Coronary artery (tissue), 2 donors: ENCODE measurements at places on chromosomes 16 and 17.

- DNase-seq: no peak
These were observed 4.9 kb downstream of the CACNA1H start for GRCh38 chr16:1157639-1158455.

- DNase-seq: no peak
These were observed 2.2 kb upstream of the TLCD3B start for GRCh38 chr16:30033270-30033669.

DNA sequence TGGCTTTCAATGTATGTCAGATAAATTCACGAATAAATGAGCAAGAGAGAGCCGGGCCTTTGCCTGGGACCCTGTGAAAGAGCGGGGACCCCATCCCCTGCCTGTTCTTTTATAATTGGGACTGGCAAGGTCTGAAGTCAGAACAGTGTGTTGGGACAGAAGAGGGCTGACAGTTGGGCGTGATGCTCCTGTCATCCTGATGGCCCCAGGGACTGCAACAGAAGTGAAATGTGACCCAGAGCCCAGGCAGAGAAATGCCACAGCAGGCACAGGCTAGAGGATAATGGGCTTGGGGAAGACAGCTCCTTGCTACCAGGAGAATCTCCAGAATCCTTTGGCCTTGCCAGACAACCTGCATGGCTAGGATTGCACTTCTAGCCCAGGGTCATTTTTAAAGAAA, 37.9 kb downstream of the GSG1L start:
- DNase-seq: no peak

DNA sequence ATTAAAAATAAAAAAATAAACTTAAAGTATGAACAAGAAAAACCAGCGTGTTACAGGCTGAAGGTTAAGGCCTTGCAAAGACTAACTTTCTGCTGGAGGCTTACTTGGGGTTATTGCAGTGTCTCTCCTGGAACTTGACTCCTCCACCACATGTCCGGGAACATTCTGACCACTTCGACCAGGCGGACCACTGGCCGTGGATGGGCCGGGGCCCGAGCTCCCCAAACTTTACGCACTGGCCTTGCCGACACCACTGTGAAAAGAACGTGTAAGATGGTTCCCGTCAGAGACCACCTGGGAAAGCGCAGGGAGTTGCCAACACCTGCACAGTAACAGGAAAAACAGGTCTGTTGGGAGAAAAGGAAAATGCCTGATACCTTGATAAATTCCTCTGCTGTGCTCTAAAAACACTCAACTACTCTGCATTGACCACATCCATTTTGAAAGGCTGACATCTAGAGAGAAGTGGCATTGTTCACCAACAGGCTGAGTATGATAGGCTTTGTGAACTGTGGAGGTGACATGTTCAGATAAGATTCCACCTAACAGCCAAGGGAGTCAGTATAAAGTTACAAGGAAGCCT, 99.1 kb downstream of the ADAMTS18 start:
- DNase-seq: no peak

DNA sequence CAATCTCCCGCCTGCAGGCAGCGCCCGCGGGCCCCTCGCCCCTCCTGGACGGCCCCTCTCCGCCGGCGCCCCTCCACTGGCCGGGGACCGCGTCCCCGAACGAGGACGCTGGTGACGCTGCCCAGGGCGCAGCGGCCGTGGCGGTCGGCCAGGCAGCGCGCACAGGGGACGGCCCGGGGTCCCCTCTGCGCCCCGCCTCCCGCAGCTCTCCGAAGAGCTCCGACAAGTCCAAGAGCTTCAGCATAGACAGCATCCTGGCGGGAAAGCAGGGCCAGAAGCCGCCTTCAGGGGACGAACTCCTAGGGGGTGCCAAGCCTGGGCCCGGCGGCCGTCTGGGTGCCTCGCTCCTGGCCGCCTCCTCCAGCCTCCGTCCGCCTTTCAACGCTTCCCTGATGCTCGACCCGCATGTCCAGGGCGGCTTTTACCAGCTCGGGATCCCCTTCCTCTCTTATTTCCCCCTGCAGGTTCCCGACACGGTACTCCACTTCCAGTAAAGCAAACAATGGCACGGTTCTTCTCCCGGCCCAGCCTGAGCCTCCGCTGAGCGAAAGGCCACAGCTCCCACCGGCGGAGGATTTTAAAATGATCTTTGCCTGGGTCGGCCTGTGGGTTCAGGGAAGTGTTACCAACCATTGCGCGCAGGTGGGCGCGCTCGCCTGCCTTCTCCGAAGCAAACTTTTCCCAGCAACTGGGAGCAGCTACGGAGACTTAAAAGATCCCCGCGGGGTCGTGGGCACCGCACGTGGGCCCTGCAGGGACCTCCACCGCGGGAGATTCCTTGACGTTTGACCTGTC, 1.1 kb downstream of the FOXL1 start:
- peak; percentile 76 for DNase-seq

GRCh38 chr17:57747221-57748017, 2.3 kb upstream of the CCDC182 start:
- no peak for DNase-seq

DNA sequence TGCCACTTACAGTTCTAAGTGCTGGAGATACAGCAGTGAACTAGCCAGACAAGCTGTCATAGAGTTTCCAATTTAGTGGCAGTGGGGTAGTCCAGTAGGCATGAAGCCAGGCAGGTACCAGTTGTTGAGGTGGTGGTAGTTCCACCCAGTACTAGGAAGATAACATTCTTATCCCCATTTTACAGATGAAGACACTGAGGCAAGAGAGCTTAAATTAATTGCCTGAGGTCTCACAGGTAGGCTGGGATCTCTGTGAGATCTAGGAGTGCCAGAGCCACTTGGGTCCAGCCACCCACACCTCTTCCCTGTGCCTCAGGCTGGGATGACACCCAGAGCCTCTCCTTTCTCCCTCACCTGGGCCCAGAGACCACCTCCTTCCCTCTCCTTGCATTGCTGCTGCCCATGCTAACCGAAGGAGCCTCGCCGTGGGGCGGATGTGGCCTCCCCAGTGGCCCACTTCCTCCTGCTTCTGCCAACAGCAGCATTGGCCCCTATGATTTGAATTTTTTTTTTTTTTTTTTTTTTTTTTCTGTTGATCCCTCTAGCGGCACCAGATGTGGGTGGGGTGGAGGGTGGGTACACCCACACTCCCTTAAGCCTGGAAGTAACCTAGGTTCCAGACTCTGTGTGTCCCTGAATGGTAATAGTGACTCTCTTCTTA, 114.0 kb downstream of the PRKCB start:
- peak; percentile 45 for DNase-seq

DNA sequence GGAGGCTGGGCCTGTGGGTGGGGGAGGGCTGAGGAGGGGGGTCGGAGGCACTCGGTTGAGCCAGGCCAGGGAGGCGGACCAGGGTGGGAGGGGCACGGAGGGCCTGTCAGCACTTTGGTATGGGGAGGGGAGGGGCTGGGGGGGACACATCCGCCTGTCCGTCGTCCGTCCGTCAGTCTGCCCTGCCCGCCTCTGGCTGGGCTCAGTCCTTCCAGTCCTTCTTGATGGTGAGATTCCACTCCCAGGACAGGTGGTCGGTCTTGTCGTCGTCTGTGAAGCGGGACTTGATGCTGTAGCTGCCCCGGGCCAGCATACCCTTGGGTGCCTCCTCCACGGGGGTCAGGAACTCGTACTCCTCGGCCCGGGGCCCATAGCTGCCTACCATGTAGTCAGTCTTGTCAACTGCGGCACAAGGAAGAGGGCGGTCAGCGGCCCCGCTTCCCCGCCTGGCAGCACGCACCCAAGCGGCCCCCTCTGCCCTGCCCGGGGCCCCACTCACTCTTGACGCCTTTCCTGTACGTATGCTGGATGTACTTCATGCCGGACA, 2.4 kb downstream of the ARHGDIA start:
- no peak for DNase-seq

- DNase-seq: no peak
These were observed 170.2 kb upstream of the GOT2 start for GRCh38 chr16:58904291-58904690.

GRCh38 chr17:7932949-7933348, 943 bp downstream of the CNTROB start:
- DNase-seq: peak; percentile 81

DNA sequence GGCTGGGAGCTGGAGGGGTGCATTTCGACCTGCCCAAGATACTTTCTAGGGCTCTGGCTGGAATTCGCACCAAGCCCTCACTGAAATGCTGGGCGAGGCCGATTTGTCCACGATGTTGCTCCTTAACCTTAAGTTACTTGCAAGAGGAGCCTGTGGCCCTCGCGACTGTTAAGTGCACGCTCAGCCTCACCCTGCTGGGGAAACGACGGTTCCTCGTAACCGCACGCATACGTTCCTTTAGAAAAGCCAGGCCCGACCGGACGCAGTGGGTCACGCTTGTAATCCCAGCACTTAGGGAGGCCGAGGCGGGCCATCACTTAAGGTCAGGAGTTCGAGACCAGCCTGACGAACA, 607 bp upstream of the NCOR1 start:
- DNase-seq: no peak

GRCh38 chr16:75236232-75236631, 15.2 kb downstream of the BCAR1 start:
- DNase-seq: no peak

- DNase-seq: no peak
These were observed 5.2 kb upstream of the CDC42EP4 start for GRCh38 chr17:73316919-73317505.

GRCh38 chr17:4891411-4892410, 7.6 kb upstream of the C17orf107 start:
- no peak for DNase-seq

- no peak for DNase-seq
These were observed 45.2 kb upstream of the ACSM2B start for GRCh38 chr16:20621406-20621805.

- DNase-seq: no peak
These were observed 4.7 kb downstream of the SMTNL2 start for GRCh38 chr17:4588898-4589625.
